Stimulated activated CD4-positive, alpha-beta T cell treated with anti-CD3 and anti-CD28 coated beads, Interleukin-2, amount 100 ng/mL, for 48 hours (primary cell): ENCODE measurements at places on chromosomes 4 and X.

DNA sequence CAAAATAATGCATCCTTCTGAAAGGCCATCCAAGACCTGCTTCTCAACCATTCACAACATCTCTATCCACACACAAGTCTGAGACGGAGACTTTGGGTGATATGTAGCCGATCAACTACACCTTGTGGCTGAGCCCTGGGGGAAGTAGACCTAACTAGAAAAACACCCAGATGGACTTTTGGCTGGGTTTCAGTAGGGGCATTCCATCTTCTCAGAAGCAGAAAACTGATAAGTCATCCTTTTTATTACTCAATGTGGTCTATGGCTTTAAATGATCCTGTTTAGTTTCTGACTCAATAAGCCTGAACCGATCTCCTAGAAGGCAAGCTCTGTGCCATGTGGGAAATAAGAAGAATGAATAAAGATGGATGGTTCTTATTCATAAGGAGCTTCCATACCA lies 82.5 kb upstream of the AFF2 start:
- DNase-seq = no peak

DNA sequence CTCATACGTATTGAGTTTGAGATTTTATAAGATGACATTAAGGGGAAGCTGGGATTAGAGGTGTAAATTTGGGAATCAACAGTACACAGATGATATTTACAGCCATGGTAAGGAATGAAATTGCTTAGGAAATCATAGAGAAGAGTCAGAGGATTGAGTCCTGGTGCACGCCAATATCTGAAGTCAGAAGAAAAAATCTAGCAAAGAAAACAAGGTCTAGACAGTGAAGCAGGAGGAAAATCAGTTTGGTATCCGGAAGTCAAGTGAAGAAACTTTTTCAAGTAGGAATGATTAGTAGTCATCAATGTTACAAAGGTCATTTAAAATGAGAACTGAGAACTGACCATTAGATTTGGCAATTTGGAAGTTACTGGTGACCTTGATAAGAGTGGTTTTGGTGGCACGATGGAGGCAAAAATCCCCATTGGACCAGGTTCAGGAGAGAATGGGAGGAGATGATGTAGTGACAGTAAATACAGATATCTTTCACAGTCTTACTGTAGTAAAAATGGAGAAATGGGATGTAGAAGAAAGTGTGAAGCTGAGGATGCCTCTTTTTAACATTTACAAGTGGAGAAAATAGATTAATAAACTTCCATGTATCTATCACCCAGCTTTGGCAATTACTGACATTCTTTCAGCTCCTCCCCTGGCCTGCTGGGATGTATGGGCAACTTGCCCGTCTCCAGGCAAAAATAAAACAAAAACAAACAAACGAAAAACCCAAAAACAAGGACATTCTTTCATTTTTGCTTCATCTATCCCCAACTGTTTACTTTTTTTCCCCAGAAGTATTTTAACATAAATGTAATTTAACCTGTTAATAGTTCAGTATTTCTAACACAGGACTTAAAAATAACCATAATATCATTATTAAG lies 11.4 kb upstream of the GPR34 start:
- no peak for DNase-seq

DNA sequence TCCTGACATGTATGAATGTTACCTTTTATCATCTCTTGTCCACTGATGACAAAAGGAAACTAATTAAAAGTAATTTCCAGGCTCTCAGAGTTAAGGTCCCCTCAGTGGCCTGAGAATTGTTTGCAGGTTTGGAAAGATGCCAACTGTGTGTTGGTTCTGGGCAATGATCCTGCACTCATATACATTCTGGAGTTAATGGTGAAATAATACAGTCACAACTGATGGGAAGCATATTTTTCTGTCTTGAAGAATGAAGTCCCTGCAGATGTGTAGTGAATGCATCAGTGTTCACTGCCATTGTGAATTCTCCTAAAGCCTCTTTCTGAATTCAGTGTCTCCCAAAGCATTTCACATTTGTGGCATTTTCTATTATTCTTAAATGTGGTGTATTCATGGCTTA lies 238.1 kb upstream of the PPP1R2C start:
- DNase-seq = no peak

- no peak for DNase-seq
Observed at GRCh38 chrX:112587194-112587593, 92.5 kb downstream of the LHFPL1 start.

- no peak for DNase-seq
Observed at GRCh38 chr4:107578321-107578720, 141.7 kb downstream of the PAPSS1 start.

- peak; percentile 26 for DNase-seq
Observed at GRCh38 chrX:24513416-24513815, 48.3 kb downstream of the PDK3 start.

DNA sequence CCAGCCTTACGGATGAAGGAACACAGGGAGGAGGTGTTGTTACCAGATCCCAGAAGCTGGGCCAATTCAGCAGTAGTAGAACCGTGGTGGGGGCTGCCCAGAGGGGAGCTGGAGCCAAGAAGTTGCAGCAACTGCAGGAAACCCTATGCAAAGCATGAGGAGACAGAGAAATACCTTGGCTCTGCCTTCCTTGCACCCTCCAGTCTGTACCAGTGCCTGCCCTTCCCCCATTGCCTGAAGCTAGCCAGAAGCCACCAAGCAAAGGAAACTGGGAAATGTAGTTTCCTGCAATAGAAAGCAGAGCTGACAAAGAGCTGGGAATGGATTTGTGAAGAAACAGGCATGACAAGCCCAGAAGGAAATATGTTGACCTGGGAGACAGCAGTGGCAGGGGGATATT lies 108.7 kb upstream of the FUNDC1 start:
- no peak for DNase-seq

GRCh38 chr4:19693936-19694570 lies 557.7 kb upstream of the SLIT2 start:
- no peak for DNase-seq
